ENCODE measurements at places on chromosomes 3 and 15.
A peak's percentile ranks its signal among the peaks of the same experiment; 100 is the strongest.

GRCh38 chr3:122902326-122902725 is 107.5 kb downstream of the SLC49A4 start:
- DNase-seq, result peak; percentile 14

- DNase-seq, result no peak
Measured at GRCh38 chr3:177131927-177132636, 65.2 kb downstream of the TBL1XR1 start.

DNA sequence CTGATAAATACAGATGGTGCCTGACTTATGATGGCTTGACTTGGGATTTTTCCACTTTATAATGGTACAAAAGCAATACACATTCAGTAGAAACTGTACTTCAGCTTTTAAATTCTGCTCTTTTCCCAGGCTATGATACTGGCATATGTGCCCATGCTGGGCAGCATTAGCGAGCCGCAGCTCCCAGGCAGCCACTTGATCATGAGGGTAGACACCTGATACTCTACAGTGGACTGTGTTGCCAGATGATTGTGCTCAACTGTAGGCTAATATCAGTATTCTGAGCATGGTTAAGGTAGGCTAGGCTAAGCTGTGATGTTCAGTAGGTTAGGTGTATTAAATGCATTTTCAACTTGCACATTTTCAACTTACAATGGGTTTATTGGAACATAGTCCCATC is 17.7 kb upstream of the FEM1B start:
- DNase-seq, result no peak

GRCh38 chr3:9330166-9330703 is 32.6 kb upstream of the THUMPD3 start:
- no peak for DNase-seq

- no peak for DNase-seq
Measured at GRCh38 chr15:41892621-41893421, 1.0 kb downstream of the SPTBN5 start.

GRCh38 chr15:62853114-62853840 is 189.3 kb upstream of the TPM1 start:
- DNase-seq, result peak; percentile 21

DNA sequence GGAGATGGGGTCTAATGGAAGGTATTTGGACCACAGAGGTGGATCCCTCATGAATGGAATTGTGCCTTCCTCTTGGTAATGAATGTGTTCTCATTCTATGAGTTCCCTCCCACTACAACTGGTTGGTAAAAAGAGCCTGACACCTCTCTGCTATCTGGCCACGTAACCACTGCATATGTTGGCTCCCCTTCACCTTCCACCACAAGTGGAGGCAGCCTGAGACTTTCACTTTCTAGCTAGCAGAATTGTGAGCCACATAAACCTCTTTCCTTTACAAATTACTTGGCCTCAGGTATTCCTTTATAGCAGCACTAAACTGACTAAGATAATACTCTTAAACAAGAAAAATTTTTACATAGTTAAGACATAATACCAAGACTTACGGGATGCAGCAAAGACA is 155.3 kb downstream of the NR1I2 start:
- DNase-seq, result no peak
